NCI-H226 (cell line): ENCODE measurements at places on chromosomes 7 and 10.

DNA sequence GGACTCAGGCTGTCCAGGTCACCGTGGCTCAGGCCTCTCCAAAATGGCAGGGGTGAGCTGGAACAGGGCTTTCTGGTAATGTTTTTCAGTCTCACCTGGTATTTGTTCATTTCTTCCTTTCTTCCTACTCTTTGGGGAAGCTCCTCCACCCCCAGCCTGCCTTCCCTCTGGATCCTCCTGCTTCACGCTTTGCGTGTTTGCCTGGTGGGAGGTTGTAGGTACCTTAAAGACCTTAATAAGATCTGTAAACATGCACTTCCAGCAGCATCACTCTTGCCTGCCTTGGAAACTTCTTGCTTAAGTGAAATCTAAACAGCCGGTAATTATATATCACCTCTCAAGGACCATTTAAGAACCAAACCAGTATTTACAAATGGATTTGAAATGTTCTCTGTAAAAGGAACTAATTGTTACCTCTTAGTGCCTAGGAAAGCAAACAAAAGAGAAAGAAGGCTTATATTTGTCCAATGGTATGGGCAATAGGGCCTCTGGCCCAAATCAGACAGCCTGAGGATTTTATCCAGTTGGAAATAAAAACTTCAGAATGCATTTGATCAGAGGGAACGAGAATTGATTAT is 339.9 kb downstream of the CCSER2 start:
- no peak for DNase-seq

GRCh38 chr7:50721160-50721559 is 61.5 kb downstream of the GRB10 start:
- no peak for DNase-seq

- DNase-seq = no peak
These were observed 12.9 kb downstream of the HSPB1 start for GRCh38 chr7:76315364-76315763.

DNA sequence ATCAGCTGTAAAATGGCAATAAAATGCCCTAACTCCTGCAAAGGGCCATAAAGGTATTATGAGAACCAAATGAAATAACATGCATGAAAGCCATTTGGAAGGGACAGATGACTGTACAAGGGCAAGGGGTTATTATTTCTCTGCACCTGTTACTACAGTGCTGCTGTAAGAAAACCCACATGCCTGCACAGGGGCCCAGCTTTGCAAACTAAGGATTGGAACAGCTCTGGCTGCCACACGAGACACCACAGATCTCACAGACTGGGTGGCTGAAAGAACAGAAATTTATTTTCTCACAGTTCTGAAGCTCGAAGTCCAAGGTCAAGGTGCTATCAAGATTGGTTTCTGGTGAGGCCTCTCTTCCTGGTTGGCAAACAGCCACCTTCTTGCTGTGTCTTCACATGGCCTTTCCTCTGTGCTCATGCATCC is 409.0 kb upstream of the NRP1 start:
- no peak for DNase-seq

DNA sequence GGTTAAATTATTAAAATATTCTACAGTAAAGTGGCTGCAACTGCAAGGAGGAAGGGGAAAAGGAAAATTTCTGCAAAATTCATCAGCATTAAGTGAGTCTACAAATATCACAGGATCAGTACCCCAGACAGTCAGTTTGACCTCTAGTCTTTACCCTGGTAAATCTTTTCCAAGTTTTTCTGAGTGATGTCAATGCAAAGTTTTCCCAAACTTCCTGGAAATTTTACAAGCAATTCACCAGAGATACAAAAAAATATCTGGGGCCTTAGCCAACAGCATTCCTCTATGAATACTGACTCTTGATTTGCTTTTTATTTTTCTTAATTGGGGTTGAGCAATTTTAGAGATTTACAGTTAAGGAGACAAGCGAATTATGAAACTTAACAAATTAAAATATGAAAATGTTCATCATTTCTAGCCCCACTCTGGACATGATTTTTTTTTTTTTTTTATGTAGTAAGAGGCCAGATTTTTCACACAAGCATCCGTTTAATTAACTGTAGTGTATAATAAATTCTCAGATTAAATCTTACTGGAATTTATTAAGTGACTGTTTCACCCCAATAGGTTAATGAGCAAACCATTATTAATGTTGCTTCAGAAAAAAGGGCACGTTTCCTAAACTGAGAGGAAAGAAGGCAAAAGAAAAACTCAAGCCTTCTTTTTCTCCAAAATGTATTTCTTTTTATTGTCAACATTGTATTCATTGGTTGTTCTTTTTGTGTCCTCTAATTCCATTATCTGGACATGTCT is 539.5 kb upstream of the FZD8 start:
- no peak for DNase-seq

DNA sequence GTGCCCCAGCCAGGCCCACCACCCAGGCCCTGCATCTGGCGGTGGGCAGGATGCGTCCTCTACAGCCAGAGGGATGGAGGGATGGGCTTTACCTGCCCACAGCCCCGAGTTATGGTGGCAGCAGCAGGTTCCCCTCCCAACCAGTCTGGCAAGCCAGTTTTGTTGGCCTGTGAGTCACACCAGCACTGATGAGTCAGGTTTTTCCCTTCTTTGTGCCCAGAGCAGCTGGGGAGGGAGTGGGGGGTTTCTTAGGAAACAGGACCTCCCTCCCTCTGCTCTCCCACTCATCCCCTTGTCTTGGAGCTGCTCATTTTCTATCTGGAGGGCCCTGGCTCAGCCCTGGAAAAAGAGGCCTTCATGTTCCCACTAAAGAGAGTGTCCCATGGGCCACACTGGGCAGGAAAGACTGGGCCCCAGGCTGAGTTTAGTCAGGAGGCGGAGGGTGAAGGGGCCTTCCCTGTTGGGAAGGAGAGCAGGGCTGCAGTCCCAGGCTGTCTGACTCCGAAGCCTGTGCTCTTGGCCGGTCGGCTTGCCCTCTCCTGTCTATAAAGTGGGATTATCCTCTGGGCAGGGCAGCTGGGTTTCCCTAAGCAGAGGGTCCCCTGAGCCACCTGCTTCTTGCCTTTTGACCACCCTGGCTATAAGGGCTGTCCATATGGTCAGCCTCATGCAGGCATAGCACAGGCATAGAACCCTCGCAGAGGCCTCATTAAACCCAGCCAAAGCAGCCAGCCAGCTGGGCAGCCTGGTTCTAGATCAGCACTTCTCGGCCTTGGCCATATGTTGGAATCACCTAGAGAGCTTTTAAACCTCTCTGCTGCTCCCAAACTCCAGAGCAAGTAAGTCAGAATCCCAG is 30.2 kb upstream of the ANKRD2 start:
- peak; percentile 96 for DNase-seq

DNA sequence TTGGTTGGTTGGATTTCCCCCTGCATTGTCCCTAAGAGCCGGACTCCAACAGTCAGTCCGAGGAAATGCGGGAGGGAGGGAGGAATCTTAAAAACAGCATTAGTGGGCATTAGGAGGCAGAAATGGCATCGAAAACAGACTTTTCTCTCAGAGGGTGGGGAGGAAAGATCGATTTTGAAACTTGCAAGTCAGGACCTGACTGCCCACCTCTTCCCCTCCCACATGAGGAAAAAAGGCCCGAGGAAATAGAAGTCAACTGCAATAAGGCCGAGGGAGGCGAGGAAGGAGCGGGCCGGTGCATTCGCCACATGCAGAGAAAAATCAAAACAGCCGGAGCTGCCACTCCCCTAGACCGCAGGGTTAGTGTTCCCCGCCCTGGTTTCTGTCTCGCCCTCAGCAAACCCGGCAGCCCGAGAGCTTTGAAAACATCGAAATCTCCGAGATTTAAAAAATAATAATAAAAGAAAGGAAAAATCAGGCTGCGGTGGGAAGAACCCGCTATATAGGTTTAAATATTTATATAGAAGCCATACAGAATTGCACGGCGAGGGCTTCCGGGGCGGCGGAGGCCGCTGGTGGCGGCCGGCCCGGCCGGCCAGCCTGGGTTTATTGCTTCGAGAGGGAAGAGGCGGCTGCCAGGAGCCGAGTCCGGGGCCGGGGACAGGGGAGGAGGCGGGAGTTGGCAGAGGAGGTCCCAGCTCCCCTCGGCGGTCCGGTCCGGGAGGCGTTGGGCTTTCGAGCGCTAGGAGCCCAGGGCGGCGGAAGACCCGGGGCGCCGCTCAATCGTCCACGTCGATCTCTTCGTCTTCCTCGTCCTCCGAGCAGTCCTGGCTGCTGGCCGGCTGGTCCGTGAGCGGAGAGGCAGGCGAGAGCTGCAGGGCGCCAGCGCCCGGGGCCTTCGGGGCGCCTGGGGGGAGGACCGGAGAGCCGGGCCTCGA is 2.5 kb downstream of the LBX1 start:
- DNase-seq = no peak

GRCh38 chr7:44377681-44378421 is 52.5 kb upstream of the CAMK2B start:
- no peak for DNase-seq

DNA sequence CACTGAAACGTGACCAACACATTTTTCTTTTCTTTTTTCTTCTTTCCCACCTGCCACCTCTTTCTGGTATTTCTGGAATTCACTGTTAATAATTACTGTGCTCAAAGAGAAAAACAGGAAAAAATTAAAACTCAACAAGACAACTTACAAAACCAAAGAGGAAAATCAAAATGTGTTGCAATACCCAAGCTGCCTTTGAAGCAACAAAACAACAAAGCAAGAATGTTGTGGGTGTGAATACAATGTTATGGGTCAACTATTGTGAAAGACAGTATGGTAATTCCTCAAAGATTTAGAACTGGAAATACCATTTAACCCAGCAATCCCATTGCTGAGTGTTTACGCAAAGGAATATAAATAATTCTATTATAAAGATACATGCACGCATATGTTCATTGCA is 415.1 kb downstream of the GFRA1 start:
- peak; percentile 4 for DNase-seq

GRCh38 chr7:47454974-47455871 is 126.7 kb downstream of the TNS3 start:
- DNase-seq = no peak

GRCh38 chr7:114081606-114082425 is 163.0 kb upstream of the PPP1R3A start:
- DNase-seq = peak; percentile 17

GRCh38 chr7:92762851-92763250 is 73.5 kb downstream of the CDK6 start:
- no peak for DNase-seq

- no peak for DNase-seq
These were observed 292.1 kb downstream of the BBS9 start for GRCh38 chr7:33421429-33421828.

GRCh38 chr7:33590916-33591315 is 314.4 kb upstream of the BMPER start:
- DNase-seq = peak; percentile 61

GRCh38 chr7:80392229-80393169 is 119.4 kb downstream of the GNAT3 start:
- DNase-seq = no peak

- no peak for DNase-seq
These were observed 128.4 kb downstream of the NRBF2 start for GRCh38 chr10:63261496-63261895.

GRCh38 chr7:159144758-159145489 is at the start of gene VIPR2:
VIPR2 (minus strand) TSS chr7:159144867; CDS start chr7:159144771, 96 bp downstream.
- DNase-seq = no peak

DNA sequence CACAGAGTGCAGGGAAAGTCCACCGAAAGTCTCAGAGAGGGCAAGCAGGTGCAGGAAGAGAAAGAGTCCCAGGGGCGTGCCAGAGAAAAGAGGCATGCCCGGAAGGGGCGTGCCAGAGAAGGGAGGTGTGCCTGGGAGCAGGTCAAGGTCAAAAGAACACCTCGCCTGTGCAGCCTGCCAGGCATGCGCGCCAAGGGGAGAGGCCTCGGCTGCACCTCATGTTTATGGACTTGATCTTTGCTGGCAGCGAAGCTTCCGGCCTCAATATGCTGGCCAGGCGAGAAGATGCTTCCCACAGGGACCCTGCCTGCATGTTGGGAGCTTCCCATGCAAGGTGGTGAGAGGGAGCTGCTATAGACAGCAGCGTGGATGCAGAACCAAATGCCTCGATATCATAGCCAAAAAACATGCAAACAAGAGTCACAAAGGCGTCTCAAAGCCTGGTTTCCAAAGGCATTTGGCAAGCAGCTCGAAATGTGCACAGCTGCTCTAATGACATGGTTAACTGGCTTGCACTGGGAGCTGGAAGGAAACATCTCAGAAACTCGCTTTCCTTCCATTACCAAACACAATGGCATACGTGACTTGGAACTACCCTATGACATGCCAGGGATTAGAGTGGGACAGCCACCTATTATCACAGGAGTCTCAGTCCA is 192.5 kb upstream of the PPP2R2D start:
- no peak for DNase-seq

GRCh38 chr7:84113286-84113685 is 81.3 kb downstream of the SEMA3A start:
- DNase-seq = no peak

- no peak for DNase-seq
These were observed at the start of gene NKX1-2 for GRCh38 chr10:124450012-124450782. NKX1-2 (minus strand) TSS chr10:124450035; CDS start chr10:124449943, 92 bp downstream.

DNA sequence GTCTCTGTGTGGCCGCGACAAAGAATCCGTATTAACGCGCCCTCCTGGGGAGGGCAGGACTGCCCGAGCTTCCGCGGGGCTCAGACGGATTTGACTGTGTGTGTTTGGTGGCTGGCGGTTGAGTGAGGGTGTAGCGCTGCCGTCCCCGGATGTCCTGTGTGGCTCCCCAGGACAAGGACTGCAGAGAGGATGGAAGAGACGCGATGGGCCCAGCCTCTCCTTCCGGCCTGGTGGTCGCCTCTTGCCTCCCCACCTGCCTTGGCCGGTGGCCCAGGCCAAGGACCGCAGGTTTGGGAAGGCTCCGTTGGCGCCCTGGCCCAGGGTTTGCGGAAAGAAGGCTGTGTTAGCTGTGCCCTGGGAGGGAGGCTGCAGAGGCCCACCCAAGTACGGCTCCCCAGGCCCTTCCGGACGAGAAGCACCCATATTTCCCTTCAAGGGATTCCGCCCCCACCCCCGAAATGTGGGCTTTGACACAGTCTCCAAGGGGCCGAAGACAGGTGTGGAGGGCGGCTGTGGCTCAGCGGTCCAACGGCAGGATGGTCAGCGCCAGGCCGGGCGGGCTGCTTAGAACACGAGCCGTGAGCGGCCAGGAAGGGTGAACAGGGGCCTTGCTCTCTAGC is 2.3 kb downstream of the UNCX start:
- DNase-seq = no peak

GRCh38 chr10:86922553-86922961 is 34.9 kb downstream of the MMRN2 start:
- no peak for DNase-seq

DNA sequence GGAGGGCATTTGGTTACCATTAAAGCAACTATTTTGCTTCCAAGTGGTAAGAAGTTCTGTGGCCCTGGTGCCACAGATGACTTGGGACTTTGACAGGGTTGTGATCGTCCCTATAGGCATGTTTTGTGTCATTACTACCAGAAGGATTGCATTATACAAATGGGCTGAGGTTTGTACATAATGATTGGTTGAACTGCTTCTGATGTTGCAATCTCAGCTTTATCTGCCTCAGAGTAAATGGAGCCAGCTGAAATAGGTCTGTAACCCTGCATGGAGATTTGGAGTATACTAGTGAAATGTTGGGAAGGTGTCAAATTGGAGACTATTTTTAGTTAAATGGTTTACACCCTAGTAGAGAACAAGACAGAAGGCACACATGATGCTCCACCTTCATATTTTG is 46.1 kb upstream of the SEPTIN7 start:
- peak; percentile 49 for DNase-seq

- DNase-seq = no peak
These were observed 41.9 kb downstream of the ENO4 start for GRCh38 chr10:116891208-116891607.
